ENCODE measurements at places on chromosomes 7 and 10. TPM values are rescaled to one million over a fixed set of nuclear protein-coding genes. Genes with fewer than 3 reads are reported as not detected.

DNA sequence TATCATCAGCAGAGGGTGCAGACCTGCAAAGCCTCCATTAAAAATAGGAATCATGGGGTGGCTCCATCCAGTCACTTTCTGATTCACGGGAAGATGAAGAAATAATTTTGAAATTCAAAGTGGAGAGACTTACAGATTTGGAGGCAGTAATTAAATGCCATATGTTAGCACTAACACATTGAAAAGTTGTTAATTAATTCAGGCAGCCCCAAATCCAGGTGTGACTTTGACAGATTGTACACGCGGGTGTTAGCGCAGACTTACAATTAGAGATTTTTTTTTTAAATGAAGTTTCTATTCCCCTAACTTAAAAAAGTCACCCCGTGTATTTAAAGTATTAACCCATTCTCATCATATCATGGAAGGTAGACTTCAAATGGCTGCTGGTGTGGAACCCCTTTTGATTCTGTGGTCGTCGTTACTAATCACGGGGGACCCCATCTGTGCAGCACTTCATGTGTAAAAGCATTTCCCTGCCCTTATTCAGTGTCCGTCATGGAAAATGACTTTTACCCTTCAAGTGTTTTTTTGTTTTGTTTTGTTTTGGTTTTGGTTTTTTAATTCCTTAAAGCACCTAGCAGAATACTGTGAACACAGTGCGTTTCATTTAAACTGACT, 235.8 kb downstream of the CELF2 start:
- no peaks in the 10 kb centered on the region for H3K36me3 ChIP-seq
- no peak overlapping the region for H3K27ac ChIP-seq
- H3K27me3 ChIP-seq, result no peaks in the 10 kb centered on the region
- H3K4me3 ChIP-seq, result no peak overlapping the region
- no peak for DNase-seq

- H3K4me1 ChIP-seq, result peaks cover 11% of the 10 kb centered on the region
- no peaks in the 10 kb centered on the region for H3K27me3 ChIP-seq
- H3K27ac ChIP-seq, result no peak overlapping the region
- no peak overlapping the region for H3K4me3 ChIP-seq
- no peaks in the 10 kb centered on the region for H3K36me3 ChIP-seq
Measured at GRCh38 chr10:52865213-52865612, 92.6 kb upstream of the MBL2 start.

DNA sequence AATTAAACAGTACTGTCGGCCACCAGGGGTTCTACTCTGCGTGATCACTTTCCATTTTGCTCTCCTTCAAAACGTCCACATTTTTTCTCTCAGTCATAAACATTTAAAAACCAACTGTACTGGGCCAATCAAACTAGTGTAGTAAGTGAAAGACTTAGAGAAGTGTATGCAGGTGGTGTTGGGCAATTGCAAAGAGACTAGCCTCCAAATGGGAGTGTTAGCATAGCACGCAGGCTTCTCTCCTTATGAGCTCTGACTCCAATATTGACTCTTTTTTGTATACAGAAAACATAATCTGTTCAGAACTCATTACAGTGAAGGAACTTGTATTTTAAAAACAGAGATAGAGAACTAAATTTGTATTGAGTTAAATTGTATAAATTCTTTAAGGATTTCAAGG, 150.6 kb downstream of the SDK1 start:
- H3K36me3 ChIP-seq, result no peaks in the 10 kb centered on the region
- no peaks in the 10 kb centered on the region for H3K27me3 ChIP-seq

GRCh38 chr10:96415891-96416554, 57.2 kb upstream of the OPALIN start:
- no peak overlapping the region for H3K27ac ChIP-seq
- H3K4me3 ChIP-seq, result no peak overlapping the region
- no peak for DNase-seq
- no peaks in the 10 kb centered on the region for H3K27me3 ChIP-seq
- peaks cover 20% of the 10 kb centered on the region for H3K4me1 ChIP-seq
- H3K36me3 ChIP-seq, result no peaks in the 10 kb centered on the region

DNA sequence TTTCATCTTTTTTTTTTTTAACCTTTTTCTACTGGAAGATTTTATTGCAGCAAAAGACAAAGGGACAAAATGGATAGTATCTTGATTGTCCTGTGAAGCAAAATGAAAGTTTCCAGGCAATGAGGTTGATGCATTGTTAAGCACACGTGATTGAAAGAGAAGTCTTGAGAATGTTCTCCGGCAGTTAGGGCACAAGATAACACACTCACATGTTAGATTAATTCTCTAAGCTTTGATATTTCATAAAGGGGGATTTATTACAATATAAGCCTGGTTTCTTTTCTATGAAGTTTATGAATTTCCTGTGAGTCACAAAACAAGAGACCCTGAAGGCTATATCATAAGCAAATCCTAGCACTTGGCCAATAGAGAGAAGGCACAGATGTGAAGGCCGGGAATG, 93.4 kb upstream of the ARMC3 start:
- no peak overlapping the region for H3K27ac ChIP-seq
- H3K4me1 ChIP-seq, result no peaks in the 10 kb centered on the region
- no peaks in the 10 kb centered on the region for H3K36me3 ChIP-seq
- no peak overlapping the region for H3K4me3 ChIP-seq
- no peaks in the 10 kb centered on the region for H3K27me3 ChIP-seq
- no peak for DNase-seq

DNA sequence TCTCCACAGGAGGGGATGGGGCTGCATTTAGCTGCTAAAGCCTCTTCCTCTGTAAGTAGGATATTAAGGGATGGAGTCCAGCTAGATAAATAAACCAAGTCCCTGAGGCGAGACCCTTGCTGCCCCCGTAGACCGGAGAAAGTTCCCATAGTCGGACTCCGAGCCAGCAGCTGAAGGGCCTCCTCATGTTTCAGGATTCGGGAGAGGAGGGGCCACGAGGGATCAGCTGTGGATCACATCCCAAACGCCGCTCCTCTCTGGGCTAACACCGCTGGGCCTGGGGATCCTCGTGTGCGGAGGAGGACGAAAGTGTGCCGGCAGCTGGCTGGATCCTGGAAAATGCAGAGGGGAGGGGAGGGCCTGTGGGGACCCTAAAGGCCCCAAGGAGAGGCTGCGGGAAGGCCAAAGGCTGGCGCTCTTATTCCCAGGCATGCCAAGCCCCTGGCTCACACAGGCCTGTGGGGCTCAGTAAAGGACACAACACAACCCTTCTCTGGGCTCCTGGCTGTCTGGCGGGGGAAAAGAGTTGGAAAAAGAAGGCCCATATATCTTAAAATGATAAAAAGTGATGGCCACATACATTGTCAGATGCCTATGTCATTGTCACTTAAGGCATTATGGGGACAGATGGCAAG, 82.5 kb upstream of the TMEM72 start:
- no peaks in the 10 kb centered on the region for H3K4me1 ChIP-seq
- no peaks in the 10 kb centered on the region for H3K27me3 ChIP-seq
- DNase-seq, result peak; percentile 77

DNA sequence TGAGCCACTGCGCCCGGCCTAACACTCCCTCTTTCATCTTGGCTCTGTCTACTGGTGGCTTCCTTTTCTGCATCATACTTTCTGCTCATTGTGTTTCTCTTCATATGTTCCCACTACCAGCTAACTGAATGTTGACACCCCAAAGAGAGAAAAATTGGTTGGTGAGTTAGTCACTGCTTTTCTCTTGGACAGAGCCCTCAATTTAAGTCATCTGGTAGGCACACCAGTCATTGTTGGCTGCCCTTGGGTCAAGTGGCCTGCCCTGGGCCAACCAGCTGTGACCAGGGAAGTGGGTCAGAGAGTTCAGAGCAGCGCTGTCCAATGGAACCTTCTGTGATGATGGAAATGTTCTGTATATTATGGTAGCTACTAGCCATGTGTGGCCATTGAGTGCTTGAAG, 52.0 kb downstream of the GRK5 start:
- H3K36me3 ChIP-seq, result no peaks in the 10 kb centered on the region
- DNase-seq, result no peak
- no peak overlapping the region for H3K4me3 ChIP-seq
- H3K27ac ChIP-seq, result no peak overlapping the region

DNA sequence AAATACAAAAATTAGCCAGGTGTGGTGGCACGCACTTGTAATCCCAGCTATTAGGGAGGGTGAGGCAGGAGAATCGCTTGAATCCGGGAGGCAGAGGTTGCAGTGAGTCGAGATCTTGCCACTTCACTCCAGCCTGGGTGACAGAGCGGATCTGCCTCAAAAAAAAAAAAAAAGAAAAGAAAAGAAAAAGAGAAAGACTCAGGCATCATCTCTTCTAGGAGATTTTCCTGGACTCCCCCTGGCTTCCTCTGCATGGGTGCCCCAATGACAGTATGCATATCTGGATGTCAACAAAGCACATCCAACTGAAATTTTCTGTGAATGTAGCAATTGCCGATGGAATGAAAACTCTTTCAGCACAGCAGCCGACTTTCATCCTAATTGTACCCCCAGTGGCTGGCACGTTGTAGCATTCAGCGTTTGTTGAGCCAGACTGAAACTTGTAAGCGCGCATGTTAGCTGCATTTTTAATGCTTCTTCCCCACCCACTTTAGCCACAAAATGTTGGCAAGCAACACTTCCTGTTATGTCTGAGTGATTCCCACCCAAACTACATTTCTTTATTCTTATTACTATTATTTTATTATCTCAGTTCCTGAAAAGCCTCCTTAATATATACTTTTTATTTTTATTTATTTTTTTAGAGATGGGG, 70.2 kb downstream of the PRTFDC1 start:
- H3K27me3 ChIP-seq, result no peaks in the 10 kb centered on the region
- no peaks in the 10 kb centered on the region for H3K36me3 ChIP-seq
- peak overlapping the region; percentile 66 for H3K27ac ChIP-seq
- no peak overlapping the region for H3K4me3 ChIP-seq
- no peaks in the 10 kb centered on the region for H3K4me1 ChIP-seq
- no peak for DNase-seq

- H3K4me1 ChIP-seq, result peaks cover 43% of the 10 kb centered on the region
- H3K27ac ChIP-seq, result no peak overlapping the region
- DNase-seq, result no peak
- no peak overlapping the region for H3K4me3 ChIP-seq
Measured at GRCh38 chr10:103828107-103828506, 27.3 kb downstream of the SH3PXD2A start.

DNA sequence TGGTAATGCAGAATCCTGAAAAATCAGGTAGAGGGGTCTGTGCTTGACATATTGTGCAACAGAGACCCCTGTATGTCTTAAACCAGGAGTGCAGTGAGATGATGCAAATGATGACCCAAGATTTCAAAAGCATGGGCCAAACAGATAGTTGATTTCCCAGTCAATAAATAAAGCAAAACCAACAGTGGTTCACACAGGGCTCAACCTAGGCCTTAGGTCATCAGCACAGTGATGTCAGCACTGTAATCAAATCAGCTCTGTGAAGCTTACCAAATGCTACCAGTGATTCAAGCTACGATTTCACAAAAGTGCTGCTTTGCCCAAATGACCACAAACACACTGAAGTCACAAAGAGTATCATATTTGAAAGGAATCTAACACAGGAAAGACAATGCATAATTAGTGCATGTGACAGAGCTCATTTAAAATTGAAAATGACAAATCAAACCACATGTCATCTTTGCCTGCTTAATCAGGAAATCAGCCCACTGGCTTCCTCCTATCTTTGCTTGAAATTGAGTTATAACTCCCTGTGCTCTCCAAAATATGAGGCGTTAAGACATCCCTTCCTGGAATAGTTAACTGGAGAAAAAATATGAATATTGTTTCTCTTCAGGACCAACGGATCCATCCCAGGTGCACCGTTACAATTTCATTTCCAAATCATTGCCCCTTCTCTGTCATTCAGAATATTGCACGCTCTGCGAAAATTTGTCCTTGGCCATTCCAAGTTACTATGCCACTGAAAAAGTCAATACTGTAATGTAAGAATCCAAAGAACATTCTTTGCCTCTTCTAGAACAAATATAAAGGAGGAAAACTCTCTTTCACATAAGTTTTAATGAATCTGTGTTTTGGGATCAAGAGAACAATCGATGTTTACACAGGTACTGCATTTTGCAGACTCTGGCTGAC, 41.9 kb upstream of the ASL start:
- H3K36me3 ChIP-seq, result no peaks in the 10 kb centered on the region
- H3K4me1 ChIP-seq, result no peaks in the 10 kb centered on the region
- H3K27ac ChIP-seq, result no peak overlapping the region
- no peaks in the 10 kb centered on the region for H3K27me3 ChIP-seq
- no peak overlapping the region for H3K4me3 ChIP-seq

The TMEM178B gene
- total RNA-seq, result 54.6 TPM

The WEE2 gene
- not detected for total RNA-seq

The GLRX3 gene
- 78.1 TPM for total RNA-seq

The PLEKHS1 gene
- total RNA-seq, result not detected

The TMEM196 gene
- total RNA-seq, result not detected
